ENCODE measurements at places on chromosomes 4 and X.

GRCh38 chr4:48331577-48332330 is 9.6 kb upstream of the SLAIN2 start:
- no peak overlapping the region for H3K4me3 ChIP-seq
- no peak for DNase-seq
- H3K36me3 ChIP-seq: no peaks in the 10 kb centered on the region
- no peaks in the 10 kb centered on the region for H3K4me1 ChIP-seq

DNA sequence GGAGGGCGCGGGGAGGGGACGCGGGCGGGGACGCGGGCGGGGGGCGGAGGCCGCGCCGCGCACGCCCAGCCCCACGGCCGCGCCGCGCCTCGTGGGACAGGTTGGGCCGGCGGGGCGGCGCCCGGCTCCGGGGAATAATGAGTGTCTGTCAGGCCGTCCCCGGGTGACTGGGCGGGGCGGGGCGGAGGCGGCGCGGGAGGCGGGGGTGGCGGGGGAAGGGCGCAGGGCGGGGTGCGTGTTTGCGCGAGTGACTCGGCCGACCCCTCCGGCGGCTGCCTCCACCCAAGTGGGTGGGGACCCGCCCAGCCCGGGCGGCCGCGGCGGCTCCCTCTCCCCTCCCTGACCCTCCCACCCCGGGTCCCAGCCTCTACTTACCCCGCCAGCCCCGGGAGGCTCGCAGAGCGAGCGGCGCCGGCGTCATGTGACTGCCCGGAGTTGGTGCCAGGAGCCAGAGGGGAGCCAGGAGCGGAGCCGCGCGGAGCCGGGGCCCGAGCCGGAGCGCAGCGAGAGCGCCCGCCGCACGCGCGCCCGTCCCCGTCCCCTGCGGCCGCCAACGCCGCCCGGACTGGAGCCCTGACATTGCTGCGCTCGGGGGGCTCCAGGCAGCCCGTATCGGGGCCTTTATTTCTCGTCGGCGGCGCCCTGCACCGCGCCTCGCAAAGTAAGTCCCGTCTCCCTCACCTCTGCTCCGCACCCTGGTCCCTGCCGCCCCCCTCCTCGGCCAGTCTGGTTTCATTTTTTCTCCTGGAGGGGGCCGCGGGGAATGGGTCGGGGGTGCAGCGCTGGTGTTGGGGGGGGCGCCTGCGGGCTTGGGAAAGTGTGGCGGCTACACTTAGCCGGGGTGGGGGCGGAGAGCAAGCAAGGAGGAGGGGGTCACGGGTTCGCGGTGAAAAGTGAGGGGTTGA is at the start of gene KLF3:
KLF3 (plus strand) TSS at position 399 of the 905 bp plus-strand sequence. CDS start 16,427 bp downstream, outside the sequence.
- peaks cover 2% of the 10 kb centered on the region for H3K36me3 ChIP-seq
- no peaks in the 10 kb centered on the region for H3K27me3 ChIP-seq
- H3K4me1 ChIP-seq: peaks cover 39% of the 10 kb centered on the region
- peak within 1 kb of the TSS; percentile 82 for H3K27ac ChIP-seq
- DNase-seq: peak; percentile 97
- H3K4me3 ChIP-seq: peak within 1 kb of the TSS; percentile 89

DNA sequence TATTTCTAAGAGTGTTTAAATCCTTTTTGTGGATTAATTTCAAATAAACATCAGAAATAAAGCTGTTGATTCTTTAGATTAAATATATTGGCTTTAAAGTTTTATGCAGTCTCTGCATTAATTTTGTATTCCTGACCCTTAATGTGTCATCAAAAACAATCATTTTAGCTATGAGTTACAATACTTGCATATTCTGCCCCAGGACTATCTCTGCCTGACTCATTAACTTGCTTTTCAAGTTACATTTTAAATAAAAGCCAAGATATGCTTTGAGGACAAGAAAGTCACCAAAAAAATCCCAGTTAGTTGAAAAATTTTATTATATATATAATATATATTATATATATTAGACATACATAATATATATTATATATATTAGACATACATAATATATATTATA is 208.7 kb downstream of the ADGRL3 start:
- H3K4me1 ChIP-seq: no peaks in the 10 kb centered on the region
- no peaks in the 10 kb centered on the region for H3K36me3 ChIP-seq
- H3K27ac ChIP-seq: no peak overlapping the region
- H3K4me3 ChIP-seq: no peak overlapping the region
- no peaks in the 10 kb centered on the region for H3K27me3 ChIP-seq

DNA sequence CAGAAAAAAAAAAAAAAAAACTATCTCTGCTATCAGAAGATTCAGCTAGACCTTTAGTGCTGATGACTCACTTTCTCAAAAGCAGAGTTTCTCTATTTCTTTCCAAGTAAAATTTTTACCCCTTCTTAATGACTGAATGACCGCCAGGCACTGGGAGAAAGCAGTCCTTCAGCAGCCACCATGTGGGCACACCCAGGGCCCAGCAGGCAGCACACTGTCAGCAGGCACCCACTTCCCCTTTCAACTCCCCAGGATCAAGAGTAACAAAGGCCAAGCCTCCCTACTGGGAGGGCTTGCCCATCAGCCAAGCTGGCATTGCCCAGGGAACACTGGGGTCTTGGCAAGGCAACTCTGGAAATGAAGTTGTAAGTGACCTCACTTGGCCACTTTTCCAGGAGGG is 201.9 kb upstream of the MAMLD1 start:
- H3K27me3 ChIP-seq: no peaks in the 10 kb centered on the region
- DNase-seq: no peak
- no peaks in the 10 kb centered on the region for H3K4me1 ChIP-seq
- H3K36me3 ChIP-seq: no peaks in the 10 kb centered on the region

DNA sequence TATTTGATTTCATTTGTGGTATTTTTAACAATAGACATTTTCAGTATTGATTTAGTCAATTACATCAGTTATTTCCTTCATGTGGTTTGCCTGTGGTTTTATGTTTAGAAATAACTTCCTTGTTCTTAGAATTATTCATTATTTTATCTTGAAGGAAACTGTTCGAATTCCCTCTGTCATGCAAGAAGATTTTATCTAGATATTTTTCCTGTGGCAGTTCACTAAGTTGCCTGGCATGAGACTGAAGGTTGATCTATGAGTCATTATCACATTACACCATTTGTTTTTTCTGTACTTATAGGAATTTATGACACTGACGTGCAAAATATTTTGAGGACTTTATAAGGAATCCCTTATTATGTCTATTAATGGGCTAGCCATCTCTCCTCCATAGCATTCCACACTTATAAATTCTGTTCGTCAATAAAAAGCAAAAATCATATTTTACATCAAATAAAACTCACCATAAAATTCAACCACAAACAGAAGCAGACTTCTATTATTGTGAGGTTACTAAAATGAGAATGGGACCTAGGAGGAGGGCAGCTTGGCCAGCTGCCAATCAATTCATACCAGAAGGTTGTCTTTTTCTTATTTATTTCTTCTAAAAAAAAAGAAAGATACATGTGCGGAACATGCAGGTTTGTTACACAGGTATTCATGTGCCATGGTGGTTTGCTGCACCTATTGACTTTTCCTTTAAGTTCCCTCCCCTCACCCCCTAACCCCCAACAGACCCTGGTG is 179.0 kb downstream of the KCNIP4 start:
- no peak overlapping the region for H3K27ac ChIP-seq
- no peaks in the 10 kb centered on the region for H3K36me3 ChIP-seq
- H3K4me1 ChIP-seq: no peaks in the 10 kb centered on the region
- no peak for DNase-seq
- no peaks in the 10 kb centered on the region for H3K27me3 ChIP-seq
- no peak overlapping the region for H3K4me3 ChIP-seq

GRCh38 chr4:25856756-25857155 is 6.0 kb downstream of the SEL1L3 start:
- peak overlapping the region; percentile 14 for H3K27ac ChIP-seq
- no peak overlapping the region for H3K4me3 ChIP-seq
- peaks cover 66% of the 10 kb centered on the region for H3K4me1 ChIP-seq
- no peaks in the 10 kb centered on the region for H3K36me3 ChIP-seq

- no peaks in the 10 kb centered on the region for H3K4me1 ChIP-seq
- DNase-seq: no peak
- H3K36me3 ChIP-seq: no peaks in the 10 kb centered on the region
- H3K4me3 ChIP-seq: no peak overlapping the region
- no peaks in the 10 kb centered on the region for H3K27me3 ChIP-seq
Observed at GRCh38 chr4:88908003-88908402, 149.0 kb downstream of the FAM13A start.

- peaks cover 31% of the 10 kb centered on the region for H3K27me3 ChIP-seq
- no peaks in the 10 kb centered on the region for H3K36me3 ChIP-seq
- peak overlapping the region; percentile 47 for H3K4me3 ChIP-seq
- no peak for DNase-seq
- no peak overlapping the region for H3K27ac ChIP-seq
- H3K4me1 ChIP-seq: peaks cover 13% of the 10 kb centered on the region
Observed at GRCh38 chr4:40750461-40751258, 905 bp downstream of the NSUN7 start.

- DNase-seq: no peak
- no peak overlapping the region for H3K4me3 ChIP-seq
- H3K27ac ChIP-seq: no peak overlapping the region
- no peaks in the 10 kb centered on the region for H3K27me3 ChIP-seq
- peaks cover 15% of the 10 kb centered on the region for H3K4me1 ChIP-seq
Observed at GRCh38 chrX:153408221-153408721, 3.0 kb upstream of the ZFP92 start.

- H3K27me3 ChIP-seq: no peaks in the 10 kb centered on the region
- no peaks in the 10 kb centered on the region for H3K36me3 ChIP-seq
- H3K27ac ChIP-seq: no peak overlapping the region
- no peaks in the 10 kb centered on the region for H3K4me1 ChIP-seq
- H3K4me3 ChIP-seq: no peak overlapping the region
Observed at GRCh38 chr4:15717657-15718416, 15.0 kb downstream of the BST1 start.

- H3K27ac ChIP-seq: no peak overlapping the region
- H3K4me1 ChIP-seq: no peaks in the 10 kb centered on the region
- H3K4me3 ChIP-seq: no peak overlapping the region
- DNase-seq: no peak
Observed at GRCh38 chr4:86564795-86565194, 29.3 kb upstream of the PTPN13 start.

DNA sequence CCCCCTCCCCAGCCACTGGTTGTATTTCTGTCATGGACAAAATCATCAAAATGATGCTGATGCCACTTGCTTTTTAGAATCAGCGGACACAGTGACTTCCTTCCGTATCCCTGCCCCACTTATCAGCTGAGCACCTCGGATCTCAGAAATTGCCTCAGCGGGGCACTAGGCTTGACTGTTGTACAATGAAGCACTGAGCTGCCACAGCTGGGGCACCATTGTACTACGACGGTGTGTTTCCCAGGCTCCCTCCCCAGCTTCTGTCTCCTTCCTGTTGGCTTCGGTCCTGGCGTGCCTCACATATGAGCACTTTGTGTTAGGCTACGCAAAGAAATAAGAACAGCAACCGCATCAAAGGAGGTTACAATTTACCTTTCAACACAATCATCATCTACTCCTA is 82.4 kb downstream of the F11 start:
- no peaks in the 10 kb centered on the region for H3K4me1 ChIP-seq
- H3K4me3 ChIP-seq: no peak overlapping the region
- no peak overlapping the region for H3K27ac ChIP-seq
- no peaks in the 10 kb centered on the region for H3K36me3 ChIP-seq
- DNase-seq: no peak

GRCh38 chrX:68647156-68647957 is at the start of gene STARD8:
STARD8 (plus strand) TSS chrX:68647666; CDS start chrX:68647883, 217 bp downstream.
- no peak within 1 kb of the TSS for H3K4me3 ChIP-seq
- H3K27me3 ChIP-seq: no peaks in the 10 kb centered on the region
- no peak for DNase-seq
- no peaks in the 10 kb centered on the region for H3K4me1 ChIP-seq
- H3K36me3 ChIP-seq: no peaks in the 10 kb centered on the region

DNA sequence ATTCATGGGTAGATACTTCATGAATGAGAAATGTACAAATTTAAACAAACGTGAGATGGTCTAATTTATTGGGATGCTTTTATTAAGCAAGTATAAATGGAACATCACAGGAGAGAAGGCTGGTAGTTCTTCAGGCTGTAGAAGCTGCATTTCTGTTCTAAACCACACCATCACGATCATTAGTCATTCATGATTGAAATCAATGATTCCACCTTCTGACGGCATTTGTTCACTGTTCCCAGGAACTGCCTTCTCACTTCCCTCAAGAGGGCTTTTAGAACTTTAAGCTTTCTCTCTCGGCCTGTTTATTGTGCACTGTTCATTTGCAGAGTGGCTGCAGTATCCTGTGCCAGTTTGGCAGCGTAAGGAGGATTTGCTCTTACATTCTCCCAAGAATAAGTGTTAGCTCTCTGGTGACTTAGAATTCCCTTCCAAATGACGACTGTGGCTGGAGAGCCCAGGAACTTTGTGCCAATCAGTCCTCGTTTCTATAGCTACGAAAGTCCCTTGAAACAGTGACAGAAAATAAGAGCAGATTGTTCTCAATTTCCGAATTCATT is 54.7 kb downstream of the MFAP3L start:
- H3K27ac ChIP-seq: no peak overlapping the region
- H3K27me3 ChIP-seq: peaks cover 2% of the 10 kb centered on the region
- no peaks in the 10 kb centered on the region for H3K4me1 ChIP-seq
- no peak for DNase-seq

GRCh38 chr4:173273941-173274340 is 60.2 kb downstream of the HMGB2 start:
- no peak overlapping the region for H3K27ac ChIP-seq
- H3K4me3 ChIP-seq: no peak overlapping the region
- no peaks in the 10 kb centered on the region for H3K27me3 ChIP-seq
- no peaks in the 10 kb centered on the region for H3K4me1 ChIP-seq
- H3K36me3 ChIP-seq: no peaks in the 10 kb centered on the region
- DNase-seq: no peak

DNA sequence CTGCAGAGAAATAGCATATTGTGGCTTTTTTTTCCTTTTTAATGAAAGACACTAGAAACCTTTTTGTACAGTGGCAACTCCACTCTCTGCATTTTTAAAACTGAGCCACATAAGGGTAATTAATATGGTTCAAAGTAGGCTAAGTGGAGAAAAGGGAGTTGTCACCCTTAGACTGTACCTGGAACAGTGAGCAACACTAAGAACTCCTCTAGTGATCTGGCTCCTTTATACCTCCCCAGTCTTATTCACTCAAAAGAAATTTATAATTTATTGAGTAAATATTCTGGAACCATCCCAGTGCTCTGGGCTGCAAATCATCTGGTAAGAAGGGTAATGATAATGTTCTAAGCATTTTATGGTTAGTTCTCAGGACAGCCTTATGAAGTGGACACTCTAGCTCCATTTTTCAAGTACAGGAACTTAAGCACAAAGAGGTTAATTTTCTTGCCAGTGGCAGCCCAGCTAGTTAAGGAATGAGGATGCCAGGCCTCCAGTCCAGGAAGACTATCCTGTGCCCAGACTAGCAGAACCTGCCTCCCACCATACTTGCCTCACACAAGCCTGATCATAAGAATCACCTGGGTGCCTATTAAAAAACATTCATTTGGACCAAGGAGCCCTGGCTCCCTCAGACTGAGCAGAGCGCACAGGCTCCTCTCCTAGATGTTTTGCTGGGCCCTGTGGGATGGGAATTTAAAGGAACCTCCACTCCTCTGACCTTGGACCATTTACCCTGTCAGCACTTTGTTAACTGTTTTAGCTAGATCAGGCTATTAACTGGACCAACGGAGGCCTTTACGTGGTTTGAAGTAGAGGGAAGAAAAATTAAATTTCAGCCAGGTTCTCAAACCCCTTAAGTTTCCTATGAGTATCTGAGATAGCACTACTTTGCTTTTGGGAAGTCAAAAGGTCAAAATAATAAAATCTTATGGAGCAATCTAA is 102.6 kb downstream of the PDE5A start:
- H3K4me3 ChIP-seq: no peak overlapping the region
- H3K27me3 ChIP-seq: no peaks in the 10 kb centered on the region
- DNase-seq: no peak
- H3K27ac ChIP-seq: no peak overlapping the region
- H3K4me1 ChIP-seq: no peaks in the 10 kb centered on the region

- no peaks in the 10 kb centered on the region for H3K36me3 ChIP-seq
- H3K27me3 ChIP-seq: no peaks in the 10 kb centered on the region
- no peak within 1 kb of the TSS for H3K27ac ChIP-seq
- no peak for DNase-seq
- H3K4me1 ChIP-seq: no peaks in the 10 kb centered on the region
Observed at GRCh38 chrX:115233497-115234455, at the start of gene LRCH2. LRCH2 (minus strand) TSS chrX:115234096; CDS start chrX:115234041, 55 bp downstream.

Measured in CD4-positive, alpha-beta T cell (primary cell).